ENCODE measurements at places on chromosomes 6 and 20.
A peak's percentile ranks its signal among the peaks of the same experiment; 100 is the strongest.

GRCh38 chr6:155472886-155473285, 17.2 kb upstream of the NOX3 start:
- no peak for DNase-seq
- H3K27ac ChIP-seq = no peak overlapping the region
- H3K4me3 ChIP-seq = no peak overlapping the region
- H3K36me3 ChIP-seq = no peaks in the 10 kb centered on the region
- H3K4me1 ChIP-seq = no peaks in the 10 kb centered on the region

DNA sequence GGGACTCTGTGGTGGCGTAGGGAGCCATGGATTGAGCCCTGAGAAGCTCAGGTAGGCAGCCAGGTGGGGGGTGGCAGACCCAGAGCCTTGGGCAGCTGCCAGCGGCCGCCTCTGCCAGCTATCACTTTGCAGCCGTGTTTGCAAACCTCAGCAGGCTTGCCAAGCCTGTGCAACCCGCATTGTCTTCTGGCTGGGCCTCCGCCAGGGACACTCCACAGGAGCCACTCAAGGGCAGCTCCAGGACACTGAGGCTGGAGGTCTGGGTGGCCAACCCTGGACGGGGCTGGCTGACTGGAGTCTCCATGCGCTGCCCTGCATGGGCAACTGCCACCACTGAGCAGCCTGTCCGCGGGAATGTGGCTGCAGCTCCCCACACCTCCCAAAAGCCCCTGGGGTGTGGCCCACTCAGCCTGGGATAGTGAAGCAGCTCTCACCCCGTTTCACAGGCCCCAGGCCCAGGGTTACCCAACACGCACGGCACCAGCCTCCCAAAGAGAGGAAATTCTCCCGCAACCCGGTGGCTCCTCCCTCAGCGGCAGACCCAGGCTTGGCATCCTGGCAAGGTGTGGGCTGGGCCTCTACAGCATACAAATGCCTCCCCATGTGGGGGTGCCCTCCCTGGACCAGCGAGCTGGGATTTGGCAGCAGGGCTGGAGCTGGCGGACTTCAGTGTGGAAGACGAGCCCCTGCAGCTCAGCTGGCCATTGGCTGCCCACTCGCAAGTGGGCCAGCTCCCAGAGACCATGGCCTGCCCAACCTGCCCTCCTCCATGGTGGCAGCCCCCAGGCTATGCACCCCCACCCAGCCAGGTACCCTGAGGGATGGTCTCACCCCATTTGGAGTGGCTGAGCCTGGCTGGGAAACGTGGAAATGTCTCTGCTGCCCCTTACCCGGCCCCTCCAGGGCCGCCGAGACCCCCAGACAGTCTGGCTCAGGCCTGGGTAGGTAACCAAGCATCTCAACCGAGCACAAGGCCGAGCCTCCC, 2.9 kb downstream of the CHRNA4 start:
- H3K27me3 ChIP-seq = no peaks in the 10 kb centered on the region
- H3K4me1 ChIP-seq = no peaks in the 10 kb centered on the region
- H3K4me3 ChIP-seq = no peak overlapping the region
- no peaks in the 10 kb centered on the region for H3K36me3 ChIP-seq
- no peak for DNase-seq
- no peak overlapping the region for H3K27ac ChIP-seq

GRCh38 chr20:44747166-44748004, 1.7 kb downstream of the KCNK15 start:
- H3K36me3 ChIP-seq = no peaks in the 10 kb centered on the region
- no peak overlapping the region for H3K4me3 ChIP-seq
- H3K27ac ChIP-seq = no peak overlapping the region
- peaks cover 11% of the 10 kb centered on the region for H3K4me1 ChIP-seq

GRCh38 chr20:33685328-33686099, 671 bp downstream of the E2F1 start:
- DNase-seq = no peak
- H3K27me3 ChIP-seq = no peaks in the 10 kb centered on the region
- H3K36me3 ChIP-seq = no peaks in the 10 kb centered on the region
- peak overlapping the region; percentile 53 for H3K4me3 ChIP-seq
- peaks cover 4% of the 10 kb centered on the region for H3K4me1 ChIP-seq
- H3K27ac ChIP-seq = no peak overlapping the region

GRCh38 chr6:112348334-112348874, 1.3 kb downstream of the RFPL4B start:
- DNase-seq = no peak
- H3K4me1 ChIP-seq = no peaks in the 10 kb centered on the region
- H3K27me3 ChIP-seq = no peaks in the 10 kb centered on the region

GRCh38 chr6:32843331-32843978, 392 bp downstream of the PSMB8 start:
- DNase-seq = peak; percentile 27
- H3K27ac ChIP-seq = peak overlapping the region; percentile 74
- peaks cover 4% of the 10 kb centered on the region for H3K4me1 ChIP-seq
- no peaks in the 10 kb centered on the region for H3K27me3 ChIP-seq
- H3K4me3 ChIP-seq = peak overlapping the region; percentile 69

DNA sequence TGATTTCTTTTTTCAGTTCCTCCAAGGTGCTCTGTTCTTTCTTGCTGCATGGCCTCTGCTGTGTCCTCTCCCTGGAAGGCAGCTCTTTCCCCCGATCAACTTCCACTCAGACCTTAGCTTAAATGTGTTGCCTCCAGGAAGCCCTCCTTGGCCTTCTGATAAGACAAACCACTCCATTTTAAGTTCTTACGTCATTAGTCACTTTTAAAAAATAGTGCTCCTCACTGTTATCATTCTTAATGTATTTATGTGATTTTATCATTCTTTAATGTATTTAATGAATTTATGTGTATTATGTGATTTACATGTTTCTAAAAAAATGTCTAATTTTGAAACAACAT, 12.2 kb upstream of the MANBAL start:
- peak overlapping the region; percentile 56 for H3K27ac ChIP-seq
- no peaks in the 10 kb centered on the region for H3K27me3 ChIP-seq
- no peaks in the 10 kb centered on the region for H3K36me3 ChIP-seq
- peaks cover 10% of the 10 kb centered on the region for H3K4me1 ChIP-seq
- H3K4me3 ChIP-seq = no peak overlapping the region

DNA sequence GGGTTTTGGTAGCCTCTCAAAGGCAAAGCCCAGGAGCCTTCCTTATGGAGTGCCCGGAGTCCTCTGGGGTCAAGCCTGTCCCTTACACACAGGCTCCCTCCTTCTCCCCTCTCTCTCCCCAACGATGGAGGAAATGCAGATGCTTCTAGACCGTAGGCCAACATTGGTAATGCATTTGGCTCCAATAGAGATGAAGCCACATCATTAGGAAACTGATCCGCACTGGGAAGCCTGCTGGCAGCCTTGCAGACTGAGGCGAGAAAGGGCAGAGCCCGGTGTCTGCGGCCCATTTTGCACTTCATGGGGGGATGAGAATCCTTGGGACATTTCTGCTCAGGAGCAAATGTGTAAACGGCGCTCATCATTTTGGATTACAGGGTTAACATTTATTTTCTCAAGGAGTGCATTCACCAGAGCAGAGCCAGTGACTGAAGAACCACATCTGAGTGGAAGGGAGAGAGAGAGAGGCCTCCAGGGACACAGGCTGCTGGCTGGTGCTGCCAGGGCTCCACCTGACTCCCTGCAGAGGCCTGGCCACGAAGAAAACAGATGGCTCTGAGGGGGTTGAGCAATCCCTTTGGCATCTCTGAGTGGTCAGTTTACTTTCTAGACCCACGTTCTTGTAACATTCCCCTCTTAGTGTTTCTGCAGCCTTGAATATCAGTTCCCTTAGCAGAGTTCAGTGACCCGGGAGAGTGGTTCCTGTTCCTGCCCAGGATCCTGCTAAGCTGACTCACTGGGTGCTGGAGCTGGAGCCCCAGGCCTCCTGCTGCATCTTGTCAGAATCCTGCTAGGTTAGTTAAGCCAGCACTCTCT, 4.4 kb upstream of the CST3 start:
- H3K4me3 ChIP-seq = no peak overlapping the region
- peak; percentile 89 for DNase-seq
- H3K27me3 ChIP-seq = no peaks in the 10 kb centered on the region
- H3K27ac ChIP-seq = peak overlapping the region; percentile 83
- peaks cover 33% of the 10 kb centered on the region for H3K4me1 ChIP-seq

- no peak overlapping the region for H3K27ac ChIP-seq
- no peak overlapping the region for H3K4me3 ChIP-seq
- no peaks in the 10 kb centered on the region for H3K4me1 ChIP-seq
- DNase-seq = no peak
Observed at GRCh38 chr20:61557621-61558020, 305.6 kb downstream of the CDH4 start.

- H3K27ac ChIP-seq = peak within 1 kb of the TSS; percentile 92
- peak within 1 kb of the TSS; percentile 85 for H3K4me3 ChIP-seq
- no peaks in the 10 kb centered on the region for H3K27me3 ChIP-seq
- no peaks in the 10 kb centered on the region for H3K36me3 ChIP-seq
Observed at GRCh38 chr6:143677891-143678791, at the start of gene PHACTR2. Gene PHACTR2, plus strand, starts transcription at chr6:143677965. Its CDS starts 199 bp downstream, at chr6:143678164.

DNA sequence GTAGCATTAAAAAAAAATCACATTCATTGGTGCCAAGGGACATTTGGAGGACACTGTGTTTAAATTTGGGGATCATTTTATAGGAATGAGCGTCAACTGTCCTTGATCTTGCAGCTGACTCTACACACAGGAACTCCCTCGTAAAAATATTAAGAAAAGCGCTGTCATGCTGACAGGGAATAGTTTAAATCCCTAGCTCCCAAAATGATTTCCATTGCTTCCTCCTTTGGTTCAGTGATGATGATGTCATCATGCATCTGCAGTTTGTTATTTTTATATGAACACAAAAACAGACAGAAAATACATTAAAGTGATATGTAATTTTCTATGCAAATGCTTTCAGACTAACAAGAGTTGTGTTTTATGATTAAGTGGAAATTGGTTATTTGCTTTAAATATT, 275.6 kb downstream of the BTBD9 start:
- DNase-seq = no peak
- no peak overlapping the region for H3K27ac ChIP-seq
- no peak overlapping the region for H3K4me3 ChIP-seq
- no peaks in the 10 kb centered on the region for H3K27me3 ChIP-seq

DNA sequence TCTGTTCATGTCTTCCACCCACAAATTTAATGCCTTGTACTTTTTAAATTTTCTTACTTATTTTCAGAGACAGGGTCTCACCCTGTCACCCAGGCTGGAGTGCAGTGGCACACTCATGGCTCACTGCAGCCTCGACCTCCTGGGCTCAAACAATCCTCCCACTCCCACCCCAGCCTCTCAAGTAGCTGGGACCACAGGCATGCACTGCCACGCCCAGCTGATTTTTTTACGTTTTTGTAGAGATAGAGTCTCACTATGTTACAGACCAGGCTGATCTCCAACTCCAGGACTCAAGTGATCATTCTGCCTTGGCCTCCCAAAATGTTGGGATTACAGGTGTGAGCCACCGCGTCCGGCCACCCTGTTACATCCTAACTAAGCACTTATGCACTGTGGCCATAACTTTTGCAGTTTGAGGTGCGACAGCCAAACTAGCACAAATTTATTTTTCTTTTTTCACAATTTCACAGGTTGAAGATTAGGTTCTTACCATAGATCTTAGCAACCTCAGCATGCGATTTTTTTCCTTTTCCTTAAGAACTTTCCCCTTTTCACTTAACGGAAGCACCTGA, 92.1 kb downstream of the EPB41L2 start:
- no peaks in the 10 kb centered on the region for H3K27me3 ChIP-seq
- H3K4me3 ChIP-seq = no peak overlapping the region
- no peak overlapping the region for H3K27ac ChIP-seq
- no peak for DNase-seq
- no peaks in the 10 kb centered on the region for H3K36me3 ChIP-seq

GRCh38 chr20:24704899-24705298, 235.5 kb downstream of the SYNDIG1 start:
- no peaks in the 10 kb centered on the region for H3K36me3 ChIP-seq
- DNase-seq = no peak
- H3K4me1 ChIP-seq = no peaks in the 10 kb centered on the region
- H3K27ac ChIP-seq = no peak overlapping the region

GRCh38 chr20:48631114-48632016, 196.4 kb downstream of the PREX1 start:
- H3K4me3 ChIP-seq = no peak overlapping the region
- no peaks in the 10 kb centered on the region for H3K27me3 ChIP-seq
- DNase-seq = no peak

- H3K27ac ChIP-seq = no peak overlapping the region
- peaks cover 6% of the 10 kb centered on the region for H3K36me3 ChIP-seq
- no peaks in the 10 kb centered on the region for H3K4me1 ChIP-seq
- no peaks in the 10 kb centered on the region for H3K27me3 ChIP-seq
Observed at GRCh38 chr6:75124983-75125382, 80.9 kb downstream of the COL12A1 start.

DNA sequence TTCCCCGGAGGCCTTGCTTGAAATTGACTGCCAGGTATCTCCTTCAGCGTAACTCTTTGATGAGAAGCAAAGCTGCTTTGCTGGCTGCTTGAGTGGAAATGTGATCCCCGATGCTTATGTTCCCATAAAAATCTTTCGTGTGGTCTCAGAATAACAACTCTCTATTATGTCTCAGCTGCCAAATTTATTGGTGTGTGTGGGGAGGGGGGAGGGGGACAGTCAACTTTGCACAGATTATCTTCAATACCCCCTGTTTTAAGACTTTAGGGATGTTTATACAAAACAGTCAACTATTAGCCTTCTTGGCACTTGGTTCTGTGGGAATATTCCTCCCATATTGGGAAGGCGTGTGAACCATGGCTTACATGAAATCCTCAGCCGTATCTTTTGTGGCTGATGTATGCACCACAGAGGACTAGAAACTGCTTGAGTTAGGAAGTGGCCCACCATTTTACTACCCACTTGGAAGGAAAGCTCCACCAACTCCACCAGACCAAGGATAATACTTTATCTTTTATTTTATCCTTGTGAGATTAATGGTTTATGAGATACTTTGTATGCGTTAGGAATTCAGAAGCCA, 101.5 kb upstream of the SLC24A3 start:
- no peak overlapping the region for H3K27ac ChIP-seq
- no peaks in the 10 kb centered on the region for H3K36me3 ChIP-seq
- H3K4me3 ChIP-seq = no peak overlapping the region
- no peaks in the 10 kb centered on the region for H3K27me3 ChIP-seq
- no peak for DNase-seq
- no peaks in the 10 kb centered on the region for H3K4me1 ChIP-seq

GRCh38 chr6:16576451-16577368, 184.6 kb downstream of the ATXN1 start:
- H3K4me3 ChIP-seq = no peak overlapping the region
- no peaks in the 10 kb centered on the region for H3K4me1 ChIP-seq
- no peak overlapping the region for H3K27ac ChIP-seq

DNA sequence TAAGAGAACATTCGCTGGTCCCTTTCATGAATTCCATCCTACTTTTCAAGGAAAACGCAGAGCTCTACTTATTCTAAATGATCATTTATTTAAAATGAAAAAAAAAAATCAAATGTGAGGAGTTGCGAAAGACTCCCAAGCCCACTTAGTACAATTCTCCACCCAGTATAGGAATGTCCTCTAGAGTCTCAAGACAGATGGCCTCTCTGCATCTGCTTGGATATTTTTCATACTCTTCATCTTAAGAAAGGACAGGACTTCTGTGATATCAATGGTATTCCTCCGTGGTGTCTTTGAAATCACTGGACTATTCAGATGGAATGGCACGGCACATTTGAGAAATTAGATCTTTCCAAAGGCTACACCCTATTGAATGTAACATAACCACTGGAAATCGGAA, 107.1 kb downstream of the PTPRK start:
- no peak overlapping the region for H3K4me3 ChIP-seq
- no peak for DNase-seq
- H3K36me3 ChIP-seq = no peaks in the 10 kb centered on the region
- H3K4me1 ChIP-seq = no peaks in the 10 kb centered on the region
- no peaks in the 10 kb centered on the region for H3K27me3 ChIP-seq
